Endodermal cell (in vitro differentiated cells): ENCODE measurements at places on chromosomes 1 and 21. TPM values are rescaled to one million over a fixed set of nuclear protein-coding genes. Genes with fewer than 3 reads are reported as not detected.

The RCAN3 gene
- total RNA-seq: 31.9 and 32.5 TPM in 2 replicates

The ZZZ3 gene
- 46.1 to 56.2 TPM (median 56.2 TPM) in 3 replicates for total RNA-seq

The KCNN3 gene
- 0.54 and 0.57 TPM in 2 replicates for total RNA-seq

The STUM gene
- total RNA-seq: 0.04 to 0.11 TPM (median 0.05 TPM) in 3 replicates

The PLA2G2D gene
- not detected in 3 replicates for total RNA-seq

The ZNF281 gene
- 61.1 and 64.0 TPM in 2 replicates for total RNA-seq

The KIF14 gene
- total RNA-seq: 13.5 and 14.7 TPM in 2 replicates

The CHRM3 gene
- 3.9 and 5.5 TPM in 2 replicates for total RNA-seq

The TMEM61 gene
- total RNA-seq: 0.29 TPM in 1 of 2 replicates, not detected in the other

The MAP3K21 gene
- total RNA-seq: 8.7 and 9.4 TPM in 2 replicates

The EYA3 gene
- total RNA-seq: 28.2 to 37.4 TPM (median 32.8 TPM) in 3 replicates

The TFAP2E gene
- total RNA-seq: 0.55 to 0.77 TPM (median 0.62 TPM) in 3 replicates

The NUP210L gene
- 0.06 to 0.11 TPM (median 0.09 TPM) in 3 replicates for total RNA-seq

The HCN3 gene
- 7.5 and 8.7 TPM in 2 replicates for total RNA-seq

The FMO2 gene
- total RNA-seq: not detected in 2 replicates

The RBM8A gene
- total RNA-seq: 299 and 336 TPM in 2 replicates
